ENCODE measurements at places on chromosomes 4 and X.

- no peak for DNase-seq
These were observed 23.8 kb downstream of the SSX1 start for GRCh38 chrX:48278958-48279357.

DNA sequence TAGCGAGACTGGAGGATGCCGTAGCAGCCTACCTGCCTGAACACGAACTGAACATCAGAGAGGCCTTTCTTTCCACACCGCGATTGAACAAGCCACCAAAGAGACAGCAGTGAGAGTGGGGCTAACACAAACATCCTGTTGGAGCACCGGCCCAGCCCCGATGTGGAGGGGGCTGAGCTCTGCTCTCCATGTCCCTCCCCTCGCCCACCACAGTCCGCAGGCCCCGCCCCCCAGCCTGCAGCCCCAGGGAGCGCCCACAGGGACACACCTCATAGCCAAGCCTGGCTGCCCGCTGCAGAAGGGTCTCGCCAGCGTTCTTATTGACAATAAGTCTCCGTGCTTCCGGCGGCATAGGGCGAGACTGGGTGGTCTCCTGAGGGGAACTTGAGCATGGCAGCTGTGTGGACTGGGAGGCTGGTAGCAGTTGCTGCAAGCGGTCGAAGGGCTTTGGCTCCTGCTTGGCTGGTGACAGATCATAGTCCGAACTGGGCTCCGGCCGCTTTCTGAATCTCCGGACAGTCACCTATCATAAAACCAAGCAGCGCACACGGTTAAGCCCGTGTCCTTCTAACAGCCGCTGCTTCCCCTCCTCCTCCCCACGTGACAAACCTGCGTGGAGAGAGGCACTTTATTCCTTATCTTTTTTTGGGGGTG is 35.8 kb downstream of the BCOR start:
- DNase-seq, result no peak

GRCh38 chr4:114599903-114600552 is 1.4 kb downstream of the UGT8 start:
- DNase-seq, result no peak

- DNase-seq, result no peak
These were observed 344.1 kb upstream of the TRAM1L1 start for GRCh38 chr4:117429506-117429905.

DNA sequence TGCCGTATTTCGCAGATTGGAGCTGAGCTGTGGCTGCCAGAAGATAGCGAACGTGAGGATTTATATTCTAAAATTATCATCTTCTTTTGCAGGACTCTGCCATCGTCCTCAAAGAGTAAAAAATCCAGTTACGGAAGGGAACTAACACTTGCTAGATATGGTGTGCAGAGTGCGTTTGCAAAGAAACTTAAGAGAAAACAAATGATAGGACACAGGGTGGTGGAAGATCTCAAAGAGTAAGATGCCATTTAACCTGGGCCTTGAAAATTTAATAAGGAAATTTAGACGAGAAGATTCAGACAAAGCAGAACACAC is 566 bp downstream of the LARP7 start:
- DNase-seq, result no peak

DNA sequence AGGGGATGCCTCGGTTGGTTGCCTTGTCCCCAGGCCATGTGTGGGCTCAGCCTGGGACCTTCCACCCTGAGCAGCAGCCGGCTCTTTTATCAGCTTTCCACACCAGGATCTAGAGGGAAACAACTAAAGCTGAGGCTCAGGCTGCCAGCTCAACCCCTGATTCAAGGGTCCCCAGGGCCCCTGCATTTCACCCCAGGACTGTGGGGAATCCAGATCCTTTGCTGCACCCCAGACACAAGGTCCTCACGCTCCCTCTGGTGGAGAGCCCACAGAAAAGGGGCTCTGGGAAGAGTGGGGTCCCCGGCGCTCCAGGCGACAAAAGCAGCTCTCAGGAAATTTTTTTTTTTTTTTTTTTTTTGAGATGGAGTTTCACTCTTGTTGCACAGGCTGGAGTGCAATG is 64.3 kb downstream of the ZFYVE28 start:
- no peak for DNase-seq

DNA sequence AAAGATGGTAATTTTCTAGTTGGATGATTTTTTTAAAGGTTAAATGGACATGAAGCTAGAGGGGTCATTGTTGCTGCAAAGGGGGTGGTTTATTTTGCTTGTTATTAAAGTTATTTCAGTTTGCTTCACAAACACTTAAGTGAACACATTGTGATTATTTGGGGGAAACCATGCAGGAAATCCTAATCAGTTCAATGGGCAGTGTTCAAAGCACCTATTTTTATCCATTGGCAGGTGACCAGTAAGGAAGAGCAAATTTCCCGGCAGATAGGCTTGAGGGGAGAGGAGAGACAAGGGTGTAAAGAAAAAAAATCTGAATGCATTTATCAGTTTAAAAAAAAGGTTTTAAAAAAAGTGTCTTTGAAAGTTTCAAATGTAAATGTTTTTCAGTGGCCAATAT is 17.6 kb downstream of the GPR174 start:
- no peak for DNase-seq

- DNase-seq, result no peak
These were observed 31.5 kb upstream of the UNC5C start for GRCh38 chr4:95580226-95580625.

DNA sequence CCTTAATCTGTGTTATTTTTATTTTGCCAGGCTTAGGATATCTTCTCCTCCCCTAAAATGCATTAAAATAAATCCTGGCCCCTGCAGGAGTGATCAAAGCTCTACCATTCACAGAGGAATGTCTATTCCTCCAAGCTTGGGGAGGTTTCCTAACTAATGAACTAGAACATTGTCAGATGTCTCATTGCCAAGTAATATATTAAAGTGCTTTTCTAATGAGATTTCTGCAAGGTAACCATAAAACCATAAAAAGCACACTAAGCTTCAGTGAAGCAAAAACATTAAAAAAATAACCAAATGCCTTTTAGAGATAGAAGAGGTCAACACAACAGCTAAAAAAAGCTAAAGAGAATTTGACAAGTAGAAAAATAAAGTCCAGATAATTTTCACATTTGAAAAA is 34.8 kb downstream of the IGFBP7 start:
- no peak for DNase-seq

DNA sequence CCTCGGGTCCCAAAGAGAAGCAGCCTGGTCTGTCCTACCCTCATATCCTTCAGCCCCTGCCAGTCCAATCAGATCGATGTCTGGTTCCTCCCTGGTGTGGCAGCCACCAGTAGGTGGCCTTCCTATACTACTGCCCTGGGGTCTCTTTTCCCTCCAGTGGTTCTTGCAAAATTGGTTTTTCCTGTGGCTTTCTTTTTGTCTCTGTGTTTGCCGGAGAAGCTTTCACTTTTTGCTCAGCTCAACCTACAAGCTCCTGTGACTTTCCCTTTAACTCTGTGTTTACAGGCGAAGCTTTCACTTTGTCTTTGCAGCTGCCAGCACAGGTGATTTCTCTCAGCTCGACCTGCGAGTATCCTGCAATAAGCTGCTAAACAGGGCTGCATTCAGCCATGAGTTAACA is 46.8 kb downstream of the UGT2A3 start:
- no peak for DNase-seq

DNA sequence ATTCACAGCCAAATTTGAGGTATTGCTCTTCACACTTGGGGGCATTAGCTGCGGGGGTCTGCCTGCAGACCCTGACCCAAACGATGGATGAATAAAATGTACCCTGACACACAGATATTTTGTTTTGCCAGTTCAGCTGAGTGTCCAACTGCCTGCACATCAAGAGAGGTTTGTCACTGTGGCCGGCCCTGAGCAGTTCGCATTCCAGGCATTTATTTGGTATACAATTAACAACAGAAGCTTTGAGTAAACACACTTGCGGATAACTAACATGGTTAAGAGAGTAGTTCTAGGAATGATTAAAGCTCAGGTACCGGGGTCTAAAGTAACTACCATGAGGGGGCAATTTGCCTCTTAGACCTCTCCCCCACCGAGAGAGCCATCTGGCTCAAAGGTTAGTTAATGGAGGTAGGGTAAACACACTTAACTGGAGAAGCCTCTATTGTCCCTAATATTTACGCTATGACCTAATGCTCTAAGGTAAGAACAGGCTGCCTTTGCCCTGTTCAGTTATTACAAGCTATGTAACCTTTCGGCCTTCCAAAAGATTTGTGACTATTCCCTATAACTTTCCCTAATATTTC is 162.0 kb downstream of the SNCA start:
- DNase-seq, result no peak

- no peak for DNase-seq
These were observed 43.6 kb upstream of the DCTD start for GRCh38 chr4:182960746-182961145.

- DNase-seq, result peak; percentile 58
These were observed 78.7 kb upstream of the DCLK2 start for GRCh38 chr4:149999485-150000074.

DNA sequence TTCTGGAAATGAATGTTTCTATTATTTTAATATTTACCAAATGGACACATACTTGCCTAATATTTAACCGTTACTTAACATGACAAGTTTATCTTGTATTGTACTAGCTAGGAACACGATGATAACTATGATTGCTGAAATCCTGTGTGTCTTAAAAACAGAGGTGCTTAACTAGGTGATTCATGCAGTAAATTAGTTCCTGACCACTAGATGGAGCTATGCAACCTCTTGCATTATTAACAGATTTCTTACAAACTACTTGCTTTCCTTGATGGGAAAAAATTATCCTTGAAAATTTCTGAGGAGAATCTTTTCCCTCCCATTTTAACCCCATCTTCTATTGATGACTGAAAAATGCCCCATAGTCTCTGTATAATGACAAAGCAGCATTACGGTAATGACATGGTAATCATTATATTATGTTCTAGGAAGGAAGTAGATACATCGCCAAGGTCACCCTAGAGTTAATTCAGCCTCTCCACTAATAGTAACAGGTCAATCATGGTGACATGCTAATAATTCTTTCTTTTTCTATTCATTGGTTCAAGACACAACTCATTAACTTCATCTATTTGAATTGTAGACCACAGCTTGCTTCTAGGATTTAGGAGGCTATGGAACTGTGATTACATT is 844.2 kb downstream of the RAPGEF2 start:
- DNase-seq, result peak; percentile 21

- DNase-seq, result peak; percentile 39
These were observed 67.3 kb downstream of the ASB9 start for GRCh38 chrX:15202454-15203177.

DNA sequence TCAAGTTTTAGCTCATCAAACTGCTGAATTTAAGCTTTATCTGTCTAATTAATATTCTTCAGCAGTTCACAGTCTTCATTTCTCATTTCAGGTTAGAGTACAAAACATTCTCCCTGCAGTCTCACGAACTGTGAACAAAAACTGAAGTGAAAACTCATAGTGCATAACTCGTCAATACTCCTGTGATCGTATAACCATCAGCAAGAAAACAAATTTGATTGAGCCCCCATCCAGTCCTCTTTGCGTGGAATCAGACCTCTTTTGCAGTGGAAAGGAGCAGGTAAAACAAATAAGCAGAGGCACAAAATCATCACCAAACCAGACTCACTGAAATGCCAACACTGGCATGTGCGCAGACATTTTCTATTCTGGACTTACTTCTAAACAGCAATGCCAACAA is 12.7 kb downstream of the ADAM29 start:
- no peak for DNase-seq

- no peak for DNase-seq
These were observed 143.0 kb downstream of the TSPAN5 start for GRCh38 chr4:98515470-98515809.

DNA sequence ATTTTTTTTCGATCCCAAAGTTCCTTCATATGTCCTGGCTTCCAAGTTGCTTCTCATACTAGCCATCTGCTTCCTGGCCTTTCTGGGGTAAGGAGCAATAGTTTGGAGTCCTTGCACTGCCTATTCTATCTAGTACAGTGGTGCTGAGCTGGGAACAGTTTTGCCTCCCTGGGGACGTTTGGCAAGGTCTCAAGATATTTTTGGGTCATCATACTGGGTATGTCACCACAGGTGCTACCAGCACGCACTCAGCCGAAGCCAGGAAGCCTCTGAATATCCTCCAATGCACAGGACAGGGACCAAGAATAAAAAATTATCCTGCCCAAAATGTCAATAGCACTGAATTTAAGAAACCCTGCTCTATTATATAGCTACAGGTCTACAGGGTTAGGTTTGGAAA is 35.4 kb upstream of the TMSB15B start:
- no peak for DNase-seq

- no peak for DNase-seq
These were observed 50.4 kb upstream of the PSAPL1 start for GRCh38 chr4:7485096-7485495.

DNA sequence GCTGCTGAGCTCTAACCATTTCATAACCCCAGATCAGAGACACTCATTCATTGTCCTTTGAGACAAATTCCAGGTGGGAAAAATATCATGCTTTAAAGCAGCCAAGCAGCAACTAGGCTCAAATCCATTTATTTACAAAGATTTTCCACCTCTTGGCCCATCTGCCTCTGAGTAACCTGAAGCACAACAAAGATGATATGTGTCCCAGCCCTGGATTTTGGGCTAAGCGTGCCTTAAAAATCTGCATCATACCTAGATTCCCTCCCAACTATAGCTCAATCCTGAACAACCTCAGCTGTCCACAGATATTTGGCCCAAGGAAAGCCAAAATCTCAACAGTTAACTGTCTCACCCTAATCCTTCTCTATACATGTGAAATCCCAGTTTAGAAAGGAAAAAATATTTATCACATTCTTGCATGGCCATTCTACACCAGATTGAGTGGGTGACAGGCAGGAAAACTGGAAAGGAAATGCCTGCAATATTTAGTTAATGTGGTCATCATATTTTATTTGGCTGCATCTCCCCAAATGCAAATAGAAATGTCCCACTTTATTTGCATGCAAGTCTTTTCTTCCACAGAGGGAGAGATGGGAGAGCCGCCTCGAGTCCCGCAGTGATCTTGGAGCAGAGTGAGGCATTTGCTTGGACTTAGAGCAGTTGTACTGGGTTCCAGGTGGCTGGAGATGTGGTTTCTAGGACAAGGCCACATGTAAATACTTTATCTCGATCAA is 146.4 kb upstream of the EOLA2 start:
- no peak for DNase-seq

GRCh38 chr4:105196523-105197145 is 50.0 kb downstream of the TET2 start:
- DNase-seq, result no peak

GRCh38 chrX:40465735-40466551 is 114.8 kb upstream of the ATP6AP2 start:
- DNase-seq, result no peak

Measured in GM04504 (cell line).